ENCODE measurements at places on chromosomes 6 and 20.

DNA sequence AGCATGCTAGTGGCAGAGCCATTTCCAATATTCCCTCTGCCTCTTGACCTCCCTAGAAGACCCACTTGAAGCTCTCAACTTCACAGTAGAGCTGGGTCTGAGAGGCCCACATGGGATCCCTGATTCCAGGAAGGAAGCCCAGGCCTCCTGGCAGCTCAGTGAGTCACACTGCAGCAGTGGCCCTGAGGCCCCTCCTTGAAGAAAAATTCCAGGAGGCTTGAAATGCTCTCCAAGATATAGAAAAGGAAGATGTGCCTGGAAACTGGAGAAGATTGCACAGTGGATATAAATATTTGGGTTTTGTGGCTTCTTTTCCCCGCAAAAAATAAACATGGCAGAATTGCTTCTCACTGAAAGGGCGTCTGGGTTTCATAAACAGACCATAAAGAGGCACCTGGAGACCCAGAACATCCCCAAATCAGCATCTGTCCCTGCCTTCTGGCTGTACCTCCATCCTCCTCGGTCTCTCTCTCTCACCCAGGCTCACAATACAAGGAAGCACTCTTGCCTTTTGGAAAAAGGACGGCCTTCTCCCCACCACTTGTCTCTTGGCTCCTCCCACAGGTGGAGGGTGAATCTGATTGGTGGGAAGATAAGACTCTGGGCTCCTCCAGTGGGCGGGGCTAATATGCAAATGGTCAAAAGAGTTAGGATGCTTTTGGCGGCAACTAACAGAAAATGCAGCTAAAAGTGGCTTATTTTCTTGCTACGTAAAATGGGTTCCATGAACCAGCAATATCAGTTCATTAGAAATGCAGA lies 200.0 kb upstream of the SULF2 start:
- no peak for DNase-seq

GRCh38 chr6:130598021-130598989 lies 228.9 kb upstream of the SMLR1 start:
- no peak for DNase-seq

GRCh38 chr20:14919501-14920081 lies 582.2 kb upstream of the FLRT3 start:
- DNase-seq: no peak

GRCh38 chr6:53979468-53980067 lies 131.7 kb upstream of the MLIP start:
- DNase-seq: no peak

DNA sequence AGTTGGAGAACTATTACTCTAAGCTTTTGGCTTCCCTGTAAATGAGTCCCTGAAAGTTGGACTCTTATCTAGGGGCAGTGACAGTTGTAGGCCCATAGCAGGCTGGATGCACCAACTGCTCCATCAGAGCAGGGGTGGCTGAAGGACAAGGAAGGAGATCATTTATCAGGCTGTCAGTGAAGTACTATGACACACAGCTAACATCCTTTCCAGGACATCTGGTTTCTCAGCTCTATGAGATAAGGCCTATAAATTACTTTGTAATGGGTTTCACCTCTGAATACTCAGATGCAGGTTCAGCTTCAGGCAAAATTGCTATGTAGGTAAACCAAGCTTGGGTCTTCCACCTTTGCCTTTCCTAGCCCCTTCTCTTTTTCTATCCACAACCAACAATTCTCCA lies 468.5 kb downstream of the KIF16B start:
- DNase-seq: no peak

- DNase-seq: no peak
These were observed 161.1 kb downstream of the FARS2 start for GRCh38 chr6:5422321-5422915.
